ENCODE measurements at places on chromosomes 11 and 22. TPM values are rescaled to one million over a fixed set of nuclear protein-coding genes. Genes with fewer than 3 reads are reported as not detected.

The ME3 gene
- 64.4 TPM for total RNA-seq

The AMOTL1 gene
- total RNA-seq = 15.6 TPM

The CHST1 gene
- 4.8 TPM for total RNA-seq

The NAV2 gene
- 6.2 TPM for total RNA-seq

DNA sequence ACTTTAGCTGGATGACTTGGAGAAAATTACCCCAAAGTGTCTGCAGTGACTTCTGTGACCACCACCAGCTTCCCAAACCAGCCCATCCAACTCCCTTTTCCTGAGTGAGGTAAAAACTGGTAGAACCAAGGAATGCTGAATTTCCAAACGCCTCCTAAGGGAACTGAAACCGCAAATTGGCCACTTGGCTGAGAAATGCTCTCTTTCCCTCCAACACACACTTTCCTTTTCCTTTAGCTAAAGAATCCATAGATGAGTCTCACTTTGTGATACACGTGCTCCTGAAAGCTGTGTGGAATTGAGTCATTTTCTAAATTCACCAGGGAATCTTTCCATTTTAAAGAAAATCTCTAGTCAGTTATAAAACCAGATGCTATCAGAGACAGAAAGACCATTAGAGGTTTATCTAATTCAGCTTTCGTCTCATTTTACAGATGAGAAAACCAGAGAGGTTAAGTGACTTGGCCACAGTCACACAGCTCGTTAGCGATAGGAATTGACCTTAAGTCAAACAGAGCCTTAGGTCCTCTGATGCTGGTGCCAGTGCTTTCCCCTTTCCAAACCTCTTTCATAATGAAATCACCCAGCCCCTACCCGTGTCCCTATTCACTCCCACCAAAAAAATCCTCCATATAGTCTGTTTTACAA, 137.2 kb downstream of the COMMD9 start:
- DNase-seq = no peak

DNA sequence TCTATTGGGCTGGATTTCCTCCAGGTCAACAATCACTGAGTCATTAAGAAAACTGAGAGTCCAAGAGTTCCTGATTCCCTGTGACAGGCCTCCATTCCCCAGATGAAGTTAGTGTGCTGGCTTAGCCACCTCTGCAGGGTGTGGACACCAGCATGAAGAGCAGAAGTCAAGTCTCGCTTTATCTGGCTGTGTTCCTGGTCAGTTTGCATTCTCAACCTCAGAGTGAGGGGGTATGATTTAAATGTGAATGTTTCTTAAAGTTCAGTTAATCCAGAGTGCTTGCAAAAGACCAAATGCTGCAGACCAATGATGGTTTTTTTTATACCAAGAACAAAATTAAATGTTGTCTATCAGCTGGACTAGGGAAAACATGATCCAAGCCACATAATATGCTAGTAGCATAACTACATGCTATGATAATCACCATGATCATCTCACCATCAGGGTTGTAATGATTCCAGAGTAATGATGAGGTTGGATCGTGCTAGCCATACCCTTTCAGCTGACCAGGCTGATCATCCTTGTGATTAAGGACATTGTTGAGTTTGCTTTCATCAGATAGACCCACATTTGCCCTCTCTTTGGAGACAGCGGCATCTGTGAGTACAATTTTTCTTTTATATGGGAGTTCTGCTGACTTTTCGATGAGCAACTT, 145.8 kb upstream of the ARHGAP20 start:
- no peak for DNase-seq

- DNase-seq = no peak
Measured at GRCh38 chr11:78291503-78292108, 102.9 kb downstream of the USP35 start.

- no peak for DNase-seq
Measured at GRCh38 chr11:9076046-9076445, 15.4 kb downstream of the SCUBE2 start.

GRCh38 chr11:19389787-19390303, 149.1 kb upstream of the E2F8 start:
- peak; percentile 76 for DNase-seq

GRCh38 chr11:35303596-35304385, 115.6 kb downstream of the SLC1A2 start:
- peak; percentile 68 for DNase-seq

- DNase-seq = no peak
Measured at GRCh38 chr22:31282748-31283468, 9.4 kb downstream of the PIK3IP1 start.

DNA sequence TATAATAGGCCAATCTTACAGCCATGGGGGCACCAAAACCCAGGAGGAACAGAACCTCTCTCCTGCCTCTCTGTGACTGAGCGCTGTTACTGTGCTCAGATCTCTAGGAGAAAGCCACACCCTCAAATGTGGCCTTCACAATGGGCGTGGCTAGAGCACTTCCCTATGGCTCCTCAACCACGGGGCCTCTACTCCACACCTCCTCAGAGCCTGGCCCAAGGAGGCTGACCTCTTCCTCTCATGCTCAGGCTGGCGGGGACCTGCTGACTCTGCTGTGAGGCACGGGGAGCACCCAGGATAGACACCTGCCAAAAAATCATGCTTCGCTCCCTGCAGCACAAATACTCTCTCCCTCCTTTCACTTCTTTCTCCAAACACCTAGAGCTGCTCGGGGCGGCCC, 41.0 kb downstream of the C11orf58 start:
- DNase-seq = peak; percentile 52

GRCh38 chr11:2215561-2216399, 44.2 kb upstream of the TH start:
- DNase-seq = peak; percentile 12

Measured in adrenal gland (tissue), 19 donors.